ENCODE measurements at places on chromosomes 7 and 10.
A peak's percentile ranks its signal among the peaks of the same experiment; 100 is the strongest.

DNA sequence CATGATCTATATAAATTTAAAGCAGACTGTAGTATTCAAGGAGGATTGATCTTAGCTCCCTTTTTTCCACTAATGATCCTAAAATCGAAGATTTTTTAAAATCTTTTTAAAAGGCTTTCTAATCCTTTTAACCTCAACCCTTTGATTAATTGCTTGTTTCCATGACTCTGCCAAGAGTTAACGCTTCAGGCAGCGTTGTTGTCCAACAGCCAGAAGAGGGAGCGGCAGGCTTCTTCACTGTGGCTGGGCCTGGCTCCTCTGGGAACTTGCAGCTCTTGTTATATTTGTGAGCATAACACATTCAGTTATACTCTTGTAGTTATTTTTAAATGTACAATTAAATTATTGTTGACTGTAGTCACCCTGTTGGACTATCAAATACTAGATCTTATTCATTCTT, 26.3 kb downstream of the CRCP start:
- peak; percentile 78 for DNase-seq

DNA sequence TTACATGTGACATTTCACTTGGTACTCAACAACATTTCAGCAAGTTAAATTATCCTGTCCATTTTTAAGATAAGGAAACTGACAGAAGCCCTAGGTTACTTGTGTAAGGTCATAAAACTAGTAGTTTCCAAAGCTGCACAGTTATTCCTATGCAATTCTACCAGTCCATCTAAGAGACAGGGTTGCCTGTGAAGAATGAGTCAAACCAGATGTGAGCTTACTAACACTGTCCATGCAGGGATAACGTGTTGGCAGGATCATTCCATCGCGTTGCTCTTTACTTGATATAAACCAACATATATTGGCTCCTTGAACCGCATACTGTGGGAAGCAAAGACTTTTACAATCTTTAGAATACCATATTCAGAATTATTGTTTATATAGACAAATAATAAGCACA, 280.9 kb upstream of the HGF start:
- no peak for DNase-seq

DNA sequence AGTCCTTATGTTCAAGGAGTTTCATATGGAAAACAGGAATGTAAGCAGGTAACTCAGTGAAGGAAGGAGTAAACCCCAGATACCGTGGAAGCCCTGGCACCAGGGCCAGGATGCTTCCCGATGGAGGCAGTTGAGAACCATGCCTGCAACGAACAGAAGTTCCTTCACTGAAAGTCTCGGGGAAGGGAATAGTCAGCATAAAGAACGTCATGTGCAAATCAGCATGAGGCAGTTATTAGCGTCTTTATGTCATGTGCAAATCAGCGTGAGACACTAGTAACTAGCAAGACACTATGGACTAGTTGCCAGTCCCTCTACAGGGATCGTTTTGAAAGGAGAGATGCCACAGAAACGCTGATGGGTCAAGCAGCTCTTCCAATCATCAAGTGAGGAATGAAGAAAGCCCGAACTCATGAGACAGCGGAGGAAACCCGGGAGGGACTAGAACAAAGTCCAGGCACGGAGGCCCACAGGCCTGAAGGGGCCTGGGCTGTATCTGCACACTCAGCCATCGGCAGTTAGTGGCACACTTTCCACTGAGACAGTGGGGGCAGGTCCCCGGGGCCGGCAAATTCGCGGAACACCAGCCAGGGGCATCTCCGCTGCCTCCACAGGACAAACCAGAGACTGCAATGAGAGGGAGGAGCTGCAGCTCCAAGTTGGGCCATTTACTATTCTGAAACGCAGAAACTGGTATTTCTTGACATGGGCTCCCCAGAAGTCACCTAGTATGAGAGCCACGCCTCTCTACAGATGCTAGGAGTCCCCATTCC, 109.6 kb downstream of the SFMBT2 start:
- DNase-seq = no peak

GRCh38 chr10:14502431-14502830, 171.7 kb upstream of the FRMD4A start:
- no peak for DNase-seq

DNA sequence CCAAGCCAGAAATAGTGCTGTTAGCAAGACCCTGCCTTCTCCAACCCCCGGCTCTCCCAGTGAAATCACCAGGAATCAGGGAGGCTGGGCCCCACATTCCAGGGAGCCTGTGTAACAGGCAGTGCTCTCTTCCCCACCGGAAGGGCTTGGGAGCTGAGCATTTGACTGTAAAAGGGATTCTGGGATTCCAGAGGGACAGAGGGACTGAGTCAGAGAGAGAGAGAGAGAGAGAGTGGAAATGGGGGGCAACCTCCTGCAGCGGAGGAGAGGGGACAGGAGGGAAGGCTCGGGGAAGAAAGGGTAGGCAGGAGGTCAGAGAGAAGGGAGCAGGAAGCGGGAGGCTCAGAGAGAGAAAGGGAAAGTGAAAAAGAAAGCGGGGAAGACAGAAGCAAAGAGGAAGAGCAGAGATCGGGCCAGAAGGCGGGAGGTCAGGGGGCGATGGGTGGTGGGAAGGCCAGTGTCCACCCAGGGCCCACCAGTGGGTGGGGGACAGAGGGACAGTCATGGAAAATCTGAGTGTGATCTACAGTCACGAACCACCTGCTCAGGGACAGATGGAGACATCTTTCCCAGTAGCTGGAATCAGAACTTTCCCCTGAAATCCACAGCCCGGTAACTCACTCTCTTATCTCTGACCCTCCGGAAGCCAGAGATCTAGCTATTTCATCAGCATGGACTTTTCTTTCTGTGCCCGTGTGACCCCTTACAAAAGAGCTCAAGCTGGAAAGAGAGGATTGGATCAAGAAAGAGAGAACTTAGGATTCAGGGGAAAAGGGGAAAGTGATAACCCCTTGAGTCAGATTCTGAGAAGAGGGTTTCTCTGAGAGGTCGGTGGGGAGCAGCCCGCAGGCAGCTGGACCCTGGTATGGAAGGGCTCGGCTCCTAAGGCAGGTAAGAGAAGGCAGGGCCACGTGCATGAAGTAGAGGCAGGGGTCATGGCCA, 4.6 kb upstream of the SERPINE1 start:
- DNase-seq = peak; percentile 78

GRCh38 chr10:34524369-34525091, 290.6 kb downstream of the PARD3 start:
- no peak for DNase-seq

- no peak for DNase-seq
Measured at GRCh38 chr10:1608851-1609647, 128.3 kb downstream of the ADARB2 start.

DNA sequence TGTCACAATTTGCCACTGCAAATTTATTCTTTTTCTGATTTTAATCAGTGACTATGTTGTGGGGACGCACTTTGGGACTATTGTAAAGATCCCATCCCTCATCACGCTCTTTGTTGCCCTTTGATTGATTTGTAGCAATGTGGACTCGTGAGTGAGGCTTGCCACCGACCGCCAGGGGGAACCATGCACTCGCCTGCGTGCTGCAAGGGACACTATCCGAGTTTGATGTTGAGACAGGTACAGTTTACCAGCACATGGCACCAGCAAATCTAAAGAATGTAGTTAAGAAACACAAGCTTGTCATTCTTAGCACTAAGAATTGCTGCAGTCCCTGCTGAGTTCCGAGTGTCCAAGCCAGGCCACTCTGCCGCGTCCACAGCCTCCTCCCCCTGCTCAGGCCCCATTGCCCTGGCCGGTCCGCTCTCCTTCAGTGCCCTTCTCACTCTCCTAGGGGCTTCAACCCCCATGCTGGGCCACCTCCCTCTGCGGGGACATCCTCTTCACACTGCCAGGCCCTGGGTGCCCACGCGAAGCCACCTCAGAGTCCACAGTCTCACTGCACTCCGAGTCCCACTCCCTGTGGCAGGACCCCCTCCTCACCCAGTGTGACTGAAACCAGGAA, 2.0 kb upstream of the SFTPA2 start:
- peak; percentile 27 for DNase-seq

DNA sequence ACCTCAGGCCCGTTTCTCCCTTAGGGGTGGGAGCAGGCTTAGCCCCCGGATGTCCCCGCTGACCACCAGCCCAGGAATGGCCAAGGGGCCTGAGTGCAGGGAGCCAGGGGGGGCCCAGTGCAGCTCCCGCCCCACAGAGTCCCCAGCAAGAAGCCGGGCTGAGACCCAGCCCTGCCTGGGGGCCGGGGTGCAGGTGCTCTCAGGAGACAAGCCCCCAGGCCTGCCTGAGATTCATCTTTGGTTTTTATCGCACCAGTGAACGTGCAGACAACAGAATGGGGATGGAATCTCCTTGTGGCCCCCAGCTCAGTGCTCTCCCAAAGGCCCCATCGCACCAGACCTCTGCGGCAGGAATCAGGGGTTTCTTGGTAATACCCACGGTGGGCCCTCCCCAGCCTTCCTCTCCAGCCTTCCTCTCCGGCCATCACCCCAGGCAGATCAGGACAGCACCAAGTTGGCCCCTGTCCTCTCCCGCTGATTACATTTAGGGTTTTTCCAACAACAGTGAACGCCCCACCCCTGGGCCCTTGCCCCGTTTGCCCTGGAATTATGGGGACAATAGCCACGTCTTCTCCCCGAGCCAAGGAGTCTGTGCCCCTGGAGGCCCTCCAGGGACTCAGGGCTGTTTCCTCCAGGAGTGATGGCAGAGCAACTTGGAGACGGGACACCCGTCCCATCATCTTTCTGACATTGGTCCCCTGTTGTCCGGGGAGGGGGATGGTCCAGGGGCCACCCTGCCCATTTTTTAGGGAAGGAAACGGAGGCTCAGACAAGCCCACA, 22.4 kb downstream of the ADAP1 start:
- no peak for DNase-seq

- no peak for DNase-seq
Measured at GRCh38 chr7:80225361-80225760, 90.7 kb downstream of the GNAI1 start.

DNA sequence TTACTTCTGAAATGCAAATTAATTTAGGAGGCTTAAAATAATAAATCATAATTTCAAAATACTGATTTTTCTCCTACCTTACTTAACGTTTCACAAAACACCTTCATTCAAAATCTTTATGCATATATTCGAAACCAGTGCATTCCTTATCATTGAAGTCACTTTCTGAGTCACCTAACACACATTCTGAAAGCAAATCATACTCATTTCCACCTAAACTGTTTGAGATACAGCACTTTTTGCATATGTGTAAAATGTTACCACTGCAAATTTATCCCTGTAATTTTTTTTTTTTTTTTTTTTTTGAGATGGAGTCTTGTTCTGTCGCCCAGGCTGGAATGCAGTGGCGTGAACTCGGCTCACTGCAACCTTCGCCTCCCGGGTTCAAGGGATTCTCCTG, 15.7 kb downstream of the PPP3CB start:
- no peak for DNase-seq

GRCh38 chr10:12636571-12636970, 287.2 kb downstream of the CAMK1D start:
- no peak for DNase-seq

GRCh38 chr10:52818019-52818418, 45.4 kb upstream of the MBL2 start:
- DNase-seq = no peak

DNA sequence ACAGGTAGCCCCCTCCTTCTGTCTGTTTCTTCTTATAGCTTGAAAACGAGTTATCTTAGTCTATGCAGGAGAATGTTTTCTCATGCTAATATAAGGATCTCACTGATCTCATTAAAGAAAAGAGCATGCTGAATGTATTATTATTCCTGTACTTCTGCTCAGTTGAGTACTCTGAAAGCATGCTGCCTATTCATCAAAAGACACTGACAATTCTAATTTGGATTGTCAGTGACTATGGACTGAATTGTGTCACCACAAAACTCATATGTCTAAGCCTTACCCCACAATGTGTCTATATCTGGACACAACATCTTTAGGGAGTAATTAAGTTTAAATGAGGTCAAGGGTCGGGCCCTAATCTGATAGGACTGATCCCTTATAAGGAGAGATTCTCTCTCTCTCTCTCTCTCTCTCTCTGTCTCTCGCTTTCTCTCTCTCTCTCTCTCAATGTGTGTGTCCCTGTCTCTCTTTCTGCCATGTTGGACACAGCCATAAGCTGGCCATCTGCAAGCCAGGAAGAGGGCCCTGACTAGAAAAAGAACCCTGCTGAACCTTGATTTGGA, 98.4 kb downstream of the GNAT3 start:
- no peak for DNase-seq

GRCh38 chr7:151110236-151110940, 24.1 kb downstream of the AGAP3 start:
- no peak for DNase-seq

DNA sequence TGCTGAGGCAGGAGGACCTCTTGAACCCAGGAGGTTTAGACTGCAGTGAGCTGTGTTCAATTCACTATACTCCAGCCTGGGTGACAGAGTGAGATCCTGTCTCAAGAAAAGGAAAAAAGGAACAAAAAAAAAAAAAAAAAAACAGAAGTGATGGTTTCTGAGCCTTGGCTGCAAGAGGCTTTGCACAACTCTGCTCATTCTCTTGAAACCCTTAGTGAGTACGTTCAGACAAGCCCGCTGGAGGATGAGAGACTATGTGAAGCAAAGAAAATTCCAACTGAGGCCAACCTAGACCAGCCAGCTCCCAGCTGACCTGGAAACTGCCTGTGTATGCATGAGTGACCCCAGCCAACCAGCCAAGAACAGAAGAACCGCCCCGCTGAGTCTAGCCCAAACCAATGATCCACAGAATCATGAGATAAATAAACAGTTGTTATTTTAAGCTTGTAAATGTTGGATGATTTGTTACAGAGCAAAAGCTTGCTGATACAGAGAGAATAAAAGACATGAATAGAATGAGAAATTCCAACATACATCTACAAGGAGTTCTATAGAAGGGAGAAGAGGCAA, 50.6 kb upstream of the FZD9 start:
- DNase-seq = no peak

GRCh38 chr7:44791278-44792219, 4.9 kb upstream of the PPIA start:
- DNase-seq = no peak

GRCh38 chr10:3723766-3724165, 61.2 kb downstream of the KLF6 start:
- DNase-seq = no peak

DNA sequence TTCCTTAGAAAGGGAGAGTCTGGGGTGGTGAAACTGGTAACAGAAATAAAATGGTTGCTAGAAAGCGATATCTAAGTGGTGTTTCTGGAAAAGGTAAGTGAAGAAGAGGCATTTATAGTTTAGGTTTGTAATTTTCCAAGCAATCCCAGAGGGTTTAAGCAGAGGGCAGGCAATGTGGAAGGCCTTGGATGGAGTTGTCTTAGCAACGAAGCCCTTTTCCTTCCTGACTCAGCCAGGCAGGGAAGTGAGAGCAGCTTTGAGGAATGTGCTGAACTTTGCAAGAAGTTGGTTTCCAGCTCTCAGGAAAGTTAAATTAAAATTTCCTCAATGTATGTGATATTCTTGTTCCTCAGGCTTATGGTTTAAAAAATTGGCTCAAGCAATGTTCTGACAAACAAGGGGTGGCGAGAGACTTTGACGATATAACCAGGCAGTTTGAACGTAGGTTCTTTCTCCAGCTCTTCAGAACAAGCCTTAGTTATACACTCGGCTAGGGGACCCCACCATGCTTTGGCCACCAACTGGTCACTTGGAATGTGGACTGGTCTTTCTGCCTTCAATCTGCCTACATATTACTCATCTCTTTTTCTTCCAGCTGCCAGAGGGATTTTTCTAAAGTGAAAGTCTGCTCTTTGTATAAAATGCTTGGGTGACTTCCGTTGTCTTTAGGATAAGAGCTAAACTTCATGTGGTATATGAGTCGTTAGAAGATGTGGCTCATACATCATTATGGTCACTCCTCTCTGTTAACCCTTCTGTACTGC, 66.9 kb upstream of the SLC25A13 start:
- no peak for DNase-seq
